PC-9 (cell line): ENCODE measurements at places on chromosomes 16 and 17. TPM values are rescaled to one million over a fixed set of nuclear protein-coding genes. Genes with fewer than 3 reads are reported as not detected.
A peak's percentile ranks its signal among the peaks of the same experiment; 100 is the strongest.

The DNAH17 gene
- total RNA-seq: 0.76 and 1.4 TPM in 2 replicates

The KRT28 gene
- not detected in 2 replicates for total RNA-seq

The GRB7 gene
- total RNA-seq: 49.1 and 55.9 TPM in 2 replicates

The SPAG5 gene
- 101 and 109 TPM in 2 replicates for total RNA-seq

The TPSG1 gene
- total RNA-seq: not detected in 2 replicates

GRCh38 chr16:12083631-12084030 lies 107.1 kb downstream of the SNX29 start:
- DNase-seq: no peak

GRCh38 chr17:42477173-42477572 lies 18.5 kb downstream of the ATP6V0A1 start:
- no peak for DNase-seq

DNA sequence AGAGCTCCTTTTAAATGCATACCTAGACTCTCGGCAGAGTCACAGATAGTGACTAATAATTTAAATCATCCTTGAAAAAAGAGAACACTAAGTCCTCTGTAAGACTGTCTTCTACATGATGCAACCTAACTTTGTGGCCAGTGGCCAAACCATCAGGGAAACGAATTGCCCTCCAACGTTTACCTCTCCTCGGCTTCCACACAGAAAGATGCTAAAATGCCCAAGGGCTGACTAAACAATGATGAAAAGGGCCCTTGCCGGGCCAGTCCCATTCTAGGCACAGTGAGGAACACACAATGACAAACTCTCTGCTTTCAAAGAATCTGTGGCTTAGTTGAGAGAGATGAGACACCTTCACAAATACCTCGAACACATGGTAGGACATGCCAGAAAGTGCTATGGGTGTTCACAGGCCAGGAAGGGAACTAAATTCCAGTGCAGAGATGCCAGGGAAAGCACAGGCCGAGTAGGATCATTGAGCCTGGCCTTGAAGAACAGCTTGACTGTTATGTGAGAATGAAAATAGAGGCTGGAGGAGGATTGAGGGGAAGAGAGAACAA lies 35.3 kb upstream of the PITPNM3 start:
- DNase-seq: no peak

DNA sequence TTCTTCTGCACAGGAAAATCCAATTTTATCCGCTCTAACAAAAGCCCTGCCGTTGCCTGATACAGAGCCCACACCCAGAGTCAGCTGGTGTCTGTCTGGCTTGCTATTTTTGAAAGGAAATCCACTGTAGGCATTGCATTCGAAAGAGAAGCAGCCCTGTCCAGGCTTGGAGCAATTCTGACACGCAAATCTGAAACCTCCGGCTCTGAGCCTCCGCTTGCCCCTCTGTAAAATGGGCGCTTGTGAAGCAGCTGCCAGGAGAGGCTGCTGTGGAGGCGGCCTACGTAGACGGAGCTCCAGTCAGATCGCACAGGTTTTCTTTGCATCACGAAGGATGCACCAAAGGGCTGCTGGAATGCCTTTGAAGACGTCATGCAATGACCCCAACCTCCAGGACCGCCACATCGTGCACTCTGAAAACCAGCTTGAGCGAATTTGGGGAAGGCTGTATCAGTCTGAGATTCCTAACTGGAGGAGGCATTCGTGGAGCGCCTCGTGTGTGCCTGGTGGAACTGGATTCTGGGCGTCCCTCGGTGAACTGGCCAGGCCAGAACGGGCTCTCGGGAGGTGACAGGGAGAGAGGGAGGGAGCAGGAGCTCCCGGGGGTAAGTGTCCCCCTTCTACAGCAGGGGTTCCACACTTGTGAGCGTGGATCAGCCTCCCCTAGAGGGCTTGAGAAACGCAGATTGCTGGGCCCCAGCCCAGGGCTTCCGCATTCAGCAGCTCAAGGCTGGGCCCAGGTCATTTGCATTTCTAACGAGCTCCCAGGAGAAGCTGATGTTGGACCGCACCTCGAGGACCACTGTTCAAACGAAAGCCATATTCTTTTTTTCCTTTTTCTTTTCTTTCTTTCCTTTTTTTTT lies 215.5 kb downstream of the MRTFB start:
- DNase-seq: no peak

- DNase-seq: no peak
These were observed 241 bp downstream of the DRC3 start for GRCh38 chr17:17972952-17973254.

DNA sequence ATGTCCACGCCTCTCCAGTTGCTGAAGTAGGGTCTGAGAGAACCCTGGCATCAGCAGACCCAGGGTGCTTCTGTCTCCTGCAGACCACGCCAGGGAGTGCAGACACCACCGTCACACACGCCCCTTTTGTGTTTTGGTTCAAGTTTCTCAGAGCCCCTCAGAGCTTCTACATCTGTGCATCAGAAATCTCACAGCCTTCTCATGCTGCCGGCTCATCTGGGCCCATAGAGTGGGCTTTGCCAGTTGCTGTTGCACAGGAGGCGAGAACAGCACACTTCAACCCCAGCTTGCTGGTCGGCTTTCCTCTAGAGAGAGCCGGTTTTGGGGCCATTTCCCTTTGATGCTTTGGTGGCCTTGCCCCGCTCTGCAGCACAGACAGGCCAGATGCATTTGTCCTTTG lies 60.9 kb downstream of the PDPK1 start:
- no peak for DNase-seq

GRCh38 chr17:77314601-77315000 lies 173.8 kb downstream of the SEC14L1 start:
- no peak for DNase-seq

GRCh38 chr17:65742403-65743307 lies 181.2 kb upstream of the AXIN2 start:
- no peak for DNase-seq

DNA sequence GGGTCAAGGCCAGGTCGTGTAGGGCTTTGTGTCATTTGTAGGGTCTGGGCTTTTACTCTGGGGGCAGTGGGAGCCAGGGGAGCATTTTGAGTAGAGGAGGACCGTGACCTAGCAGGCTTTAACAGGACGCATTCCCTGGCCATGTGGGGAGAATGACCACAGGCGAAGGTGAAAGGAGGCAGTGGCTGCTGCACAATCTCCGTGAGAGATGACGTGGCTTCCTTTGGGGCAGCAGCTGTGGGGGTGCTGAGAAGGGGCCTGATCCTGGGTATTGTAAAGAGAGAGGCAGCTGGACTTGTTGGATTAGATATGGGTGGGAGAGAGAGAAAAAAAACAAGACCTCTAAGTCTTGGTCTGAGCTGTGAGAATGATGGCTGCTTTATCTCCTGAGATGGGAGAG lies 46.0 kb downstream of the KATNIP start:
- no peak for DNase-seq

DNA sequence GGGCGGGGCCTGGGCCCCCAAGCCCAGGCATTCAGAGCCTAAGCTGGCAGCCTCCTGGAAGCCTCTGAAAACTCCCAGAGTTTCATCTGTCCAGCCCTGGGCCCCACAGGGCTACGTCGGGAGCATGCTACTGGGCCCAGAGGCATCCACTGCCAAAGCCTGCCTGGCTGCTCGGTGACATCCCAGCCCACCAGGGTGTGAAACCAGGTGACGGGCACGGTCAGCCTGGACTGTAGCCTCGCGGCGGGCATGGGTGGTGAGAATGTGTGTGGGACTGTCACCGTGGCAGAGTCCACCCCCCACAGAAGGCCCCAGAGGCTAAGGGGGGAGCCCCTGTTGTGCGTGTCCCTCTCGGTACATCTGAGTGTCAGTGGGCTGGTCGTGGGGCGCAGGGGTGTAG lies 25.6 kb upstream of the AATK start:
- no peak for DNase-seq

DNA sequence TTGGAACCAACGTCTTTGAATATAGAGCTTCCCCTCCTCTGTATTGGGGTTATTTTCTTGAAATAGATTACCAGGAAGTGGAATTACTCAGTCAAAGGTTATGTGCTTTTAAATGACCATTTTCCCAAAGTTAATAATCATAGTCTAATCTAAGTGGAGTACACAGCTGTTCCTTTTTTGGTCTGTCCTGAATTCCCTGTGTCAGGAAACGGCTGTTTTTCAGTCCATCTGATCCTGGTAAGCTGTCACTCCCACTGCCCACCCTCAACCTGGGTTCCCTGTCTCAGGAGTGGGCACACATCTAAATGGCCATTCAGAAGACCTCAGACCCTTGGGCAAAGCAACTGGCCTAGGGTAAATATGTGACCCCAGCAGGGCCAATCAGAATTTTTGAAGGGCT lies 57.6 kb upstream of the KSR1 start:
- DNase-seq: no peak

DNA sequence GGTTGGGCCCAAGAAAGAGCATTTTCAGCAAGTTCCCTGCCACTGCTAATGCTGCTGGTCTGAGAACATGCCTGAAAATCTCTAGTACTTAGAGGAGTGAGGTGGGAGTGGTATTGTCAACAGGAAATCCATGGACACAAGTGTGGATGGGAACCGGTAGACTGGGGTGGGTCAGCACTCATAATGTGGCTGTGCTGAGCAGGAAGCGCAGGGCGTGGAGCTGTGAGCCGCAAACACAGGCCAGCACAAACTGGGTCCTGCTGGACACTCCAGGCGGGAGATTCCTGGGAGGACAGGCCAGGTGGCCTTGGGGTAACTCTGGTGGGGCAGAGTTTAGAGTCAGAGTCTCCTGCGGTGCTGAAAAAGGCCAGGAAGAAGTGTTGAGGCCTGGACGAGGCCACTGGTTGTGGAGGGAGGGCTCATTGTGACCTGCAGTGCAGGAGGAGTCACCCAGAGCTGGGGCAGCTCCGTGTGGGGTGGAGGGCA lies 62.6 kb downstream of the BANP start:
- DNase-seq: no peak

DNA sequence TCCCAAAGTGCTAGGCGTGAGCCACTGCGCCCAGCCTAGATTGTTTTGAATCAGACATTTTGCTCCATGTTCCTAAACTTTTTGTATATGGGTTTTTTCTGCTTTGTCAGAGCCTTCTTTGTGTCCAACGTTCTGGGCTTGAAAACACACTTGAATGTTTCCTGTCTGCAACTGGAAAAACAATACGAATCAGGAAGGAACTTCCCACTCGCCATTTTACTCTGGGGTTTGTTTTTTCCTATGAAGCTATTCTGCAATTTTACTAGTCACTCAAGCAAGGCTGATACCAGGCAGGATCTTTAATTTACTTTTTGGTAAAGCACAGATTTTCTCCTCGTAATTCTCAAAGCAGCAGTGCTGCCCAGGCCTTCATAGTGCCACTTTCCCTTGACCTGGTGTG lies 31.6 kb downstream of the ARHGAP17 start:
- no peak for DNase-seq

- no peak for DNase-seq
These were observed 10.2 kb downstream of the COTL1 start for GRCh38 chr16:84607694-84608093.

GRCh38 chr17:17993366-17993765 lies 20.7 kb downstream of the DRC3 start:
- no peak for DNase-seq

DNA sequence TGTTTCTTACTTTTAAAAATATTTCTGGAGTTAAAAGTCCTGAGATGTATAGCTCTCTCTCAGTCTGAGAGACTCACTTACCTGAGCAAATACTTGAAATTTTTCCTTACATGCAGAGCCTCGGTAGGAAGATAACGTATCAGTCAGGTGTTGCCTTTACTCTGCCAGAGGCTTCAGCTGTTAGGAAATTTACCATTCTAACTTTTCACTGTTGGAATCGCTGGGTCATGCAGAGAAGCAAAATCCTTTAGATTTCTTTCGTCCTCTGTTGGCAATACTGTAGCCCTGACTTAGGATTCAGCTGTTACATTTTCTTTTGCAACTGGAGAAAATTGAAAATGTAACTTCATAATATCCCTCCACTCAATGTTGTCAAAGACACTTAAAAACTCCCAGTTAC lies 20.0 kb upstream of the KCNJ16 start:
- DNase-seq: no peak

GRCh38 chr16:75301804-75302203 lies 50.4 kb upstream of the BCAR1 start:
- no peak for DNase-seq

GRCh38 chr17:76267051-76267576 lies 2.0 kb downstream of the UBALD2 start:
- no peak for DNase-seq

DNA sequence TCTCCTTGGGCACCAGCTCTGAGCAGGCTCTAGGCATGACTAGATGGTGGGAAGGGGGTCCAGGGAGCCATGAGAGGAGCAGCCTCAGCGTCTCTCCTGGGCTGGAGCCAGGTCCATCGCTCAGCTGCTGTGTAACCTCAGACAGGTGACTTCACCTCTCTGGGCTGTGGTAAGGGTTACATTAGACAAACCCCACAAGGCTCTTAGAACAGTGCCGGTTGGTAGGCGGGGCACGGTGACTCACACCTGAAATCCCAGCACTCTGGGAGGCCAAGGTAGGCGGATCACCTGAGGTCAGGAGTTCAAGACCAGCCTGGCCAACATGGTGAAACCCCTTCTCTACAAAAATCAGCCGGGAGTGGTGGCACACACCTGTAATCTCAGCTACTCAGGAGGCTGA lies 18.1 kb upstream of the NPTX1 start:
- DNase-seq: no peak

- no peak for DNase-seq
These were observed 152.1 kb downstream of the AXIN2 start for GRCh38 chr17:65409381-65409780.

- peak; percentile 94 for DNase-seq
These were observed 30.6 kb downstream of the METRNL start for GRCh38 chr17:83109793-83110645.

DNA sequence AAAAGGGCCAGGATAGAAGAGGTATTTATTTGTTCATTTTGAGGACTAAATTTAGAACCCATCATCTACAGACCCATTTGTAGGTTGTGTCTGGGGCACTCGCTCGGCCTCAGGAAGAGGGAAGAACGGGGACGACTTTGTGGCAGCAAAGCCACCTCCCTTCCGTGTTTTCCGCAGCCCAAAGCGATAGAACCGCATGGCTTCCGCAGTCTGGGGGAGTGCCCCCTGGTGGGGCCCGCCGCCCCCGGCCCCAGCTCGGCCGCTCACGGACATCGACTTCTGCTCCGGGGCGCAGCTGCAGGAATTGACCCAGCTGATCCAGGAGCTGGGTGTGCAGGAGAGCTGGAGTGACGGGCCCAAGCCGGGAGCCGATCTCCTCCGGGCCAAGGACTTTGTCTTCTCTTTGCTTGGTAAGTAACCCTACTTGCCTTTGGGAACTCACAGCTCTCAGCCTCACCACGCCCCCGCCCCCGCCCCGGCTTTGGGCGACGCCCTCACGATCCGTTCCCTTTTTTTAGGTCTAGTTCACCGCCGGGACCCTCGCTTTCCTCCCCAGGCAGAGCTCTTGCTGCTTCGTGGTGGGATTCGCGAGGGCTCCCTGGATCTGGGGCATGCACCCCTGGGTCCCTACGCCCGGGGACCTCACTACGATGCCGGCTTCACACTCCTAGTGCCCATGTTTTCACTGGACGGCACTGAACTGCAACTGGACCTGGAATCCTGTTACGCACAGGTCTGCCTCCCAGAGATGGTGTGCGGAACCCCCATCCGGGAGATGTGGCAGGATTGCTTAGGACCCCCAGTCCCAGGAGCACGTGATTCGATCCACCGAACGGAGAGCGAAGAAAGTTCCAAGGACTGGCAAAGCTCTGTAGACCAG lies 681 bp downstream of the TMEM102 start:
- peak; percentile 59 for DNase-seq
